Thoracic aorta (tissue), 2 donors: ENCODE measurements at places on chromosomes 7 and 10.
A peak's percentile ranks its signal among the peaks of the same experiment; 100 is the strongest.

DNA sequence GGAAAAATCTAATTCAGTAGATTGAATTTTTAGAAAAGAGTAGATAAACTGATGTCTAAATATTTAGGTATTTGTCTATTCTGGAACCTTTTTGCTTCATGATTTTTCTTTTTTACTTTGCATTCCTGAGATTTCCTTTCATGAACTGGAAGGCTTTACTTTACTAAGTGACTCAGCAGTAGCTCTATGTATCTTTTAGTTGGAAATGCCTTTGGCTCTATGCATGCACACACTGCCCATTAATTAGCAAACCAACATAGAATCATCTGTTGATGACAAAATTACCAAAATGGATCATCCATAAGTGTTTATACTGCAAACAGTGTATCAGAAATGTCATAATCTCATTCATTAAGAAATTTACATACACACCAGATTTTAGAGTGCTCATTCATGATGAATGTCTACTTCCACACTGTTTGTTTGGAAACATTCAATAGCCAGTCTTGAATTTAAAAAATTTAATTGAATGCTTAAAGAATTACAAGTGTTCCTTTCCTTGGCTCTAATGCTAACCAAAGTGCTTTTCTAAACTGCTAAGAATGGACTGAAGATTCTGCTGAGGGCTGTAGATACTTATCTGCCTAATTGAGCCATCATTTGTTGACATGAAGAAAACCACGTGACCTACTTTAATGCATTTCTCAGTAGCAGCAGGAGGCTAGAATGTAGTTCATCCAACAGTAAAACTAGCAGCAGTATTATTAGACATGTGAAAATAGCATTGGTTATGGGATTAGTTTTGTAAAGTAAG lies 282.0 kb downstream of the ADK start:
- no peak for DNase-seq

DNA sequence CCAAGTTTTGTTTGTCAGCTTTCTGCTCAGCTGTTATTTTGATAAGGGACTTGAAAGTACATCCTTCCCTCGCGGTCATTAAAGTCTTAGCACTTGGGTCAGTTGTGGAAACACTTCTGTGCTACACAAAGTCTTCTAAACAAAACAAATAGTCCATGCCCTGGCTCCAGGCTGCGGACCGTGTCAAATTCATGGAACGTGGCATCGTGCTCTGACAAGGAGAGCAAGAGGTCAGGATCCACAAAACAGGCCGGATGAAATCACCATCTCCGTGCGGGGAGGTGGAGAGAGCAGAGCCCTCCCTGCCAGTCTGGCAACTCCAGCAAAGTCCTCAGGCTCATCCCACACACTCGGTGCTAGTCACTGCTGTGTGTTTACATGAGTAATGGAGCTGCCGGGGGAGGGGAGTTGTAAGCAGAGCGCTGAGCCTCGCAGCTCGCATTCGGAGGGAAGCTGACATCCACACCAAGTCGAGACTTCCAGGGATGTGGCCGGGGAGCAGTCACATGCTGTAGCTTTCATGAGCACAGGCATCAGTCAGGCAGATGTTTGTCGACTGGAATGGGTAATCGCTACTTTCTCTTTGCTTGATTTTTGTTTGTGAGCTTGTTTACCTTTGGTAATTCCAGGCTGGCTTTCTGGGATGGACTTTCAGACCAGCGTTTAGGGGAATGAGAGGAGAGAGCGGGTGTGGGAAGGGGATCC lies 147.6 kb downstream of the ARID5B start:
- DNase-seq, result peak; percentile 91

GRCh38 chr10:76033457-76034196 lies 602.2 kb downstream of the LRMDA start:
- no peak for DNase-seq

DNA sequence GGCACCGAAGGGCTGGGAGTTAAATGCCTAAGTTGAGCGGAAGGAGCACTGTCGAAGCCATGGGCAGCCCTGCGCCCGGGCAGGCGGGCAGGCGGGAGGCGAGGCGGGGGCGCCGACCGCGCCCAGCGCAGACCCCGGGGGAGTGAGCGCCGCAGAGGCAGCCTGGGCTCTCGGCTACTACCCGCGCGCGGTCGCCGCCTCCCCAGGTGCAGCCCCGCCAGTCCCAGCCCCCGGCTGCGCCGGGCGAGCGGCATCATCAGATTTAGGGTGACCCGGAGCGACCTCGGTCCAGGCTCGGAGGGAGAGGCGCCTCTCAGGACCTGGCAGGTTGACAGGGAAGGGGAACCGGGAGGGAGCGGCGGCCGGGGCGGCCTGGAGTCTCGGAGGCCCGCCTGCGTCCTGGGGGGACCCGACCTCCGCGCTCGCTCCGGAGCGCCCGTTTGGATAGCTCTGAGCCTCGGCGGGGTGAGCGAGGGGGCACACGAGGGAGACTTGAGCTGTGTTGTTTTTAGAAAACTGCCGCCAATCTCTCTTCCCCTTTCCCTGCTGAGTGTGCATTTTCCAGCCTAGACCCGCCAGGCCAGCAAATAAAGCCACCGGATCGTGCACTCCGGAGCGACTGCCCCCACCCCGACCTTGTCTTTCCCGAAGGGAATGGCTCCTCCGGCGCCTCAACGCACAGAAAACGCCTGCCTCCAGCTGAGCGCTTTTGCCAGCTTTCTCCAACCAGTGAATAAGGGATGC lies 2.3 kb upstream of the NRP1 start:
- DNase-seq, result no peak

DNA sequence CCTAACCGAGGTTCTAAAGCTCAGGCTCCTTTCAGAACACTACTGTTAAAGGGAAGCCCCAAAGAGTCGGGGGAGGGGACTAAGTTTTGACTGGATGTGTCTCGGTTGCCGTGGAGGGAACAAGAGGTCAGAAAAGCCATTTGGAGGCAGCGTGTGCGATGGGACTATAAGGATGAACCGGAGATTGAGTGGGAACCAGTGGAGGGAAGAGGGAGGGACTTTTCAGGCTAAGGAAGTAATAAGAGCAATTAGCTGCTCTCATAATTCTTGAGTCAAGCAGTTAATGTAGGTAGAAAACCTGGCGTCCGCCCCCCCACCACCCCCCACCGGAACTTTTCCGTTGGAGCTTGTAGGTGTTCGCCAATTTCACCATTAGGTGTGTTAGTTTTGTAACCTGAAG lies 491 bp upstream of the AKAP9 start:
- no peak for DNase-seq

DNA sequence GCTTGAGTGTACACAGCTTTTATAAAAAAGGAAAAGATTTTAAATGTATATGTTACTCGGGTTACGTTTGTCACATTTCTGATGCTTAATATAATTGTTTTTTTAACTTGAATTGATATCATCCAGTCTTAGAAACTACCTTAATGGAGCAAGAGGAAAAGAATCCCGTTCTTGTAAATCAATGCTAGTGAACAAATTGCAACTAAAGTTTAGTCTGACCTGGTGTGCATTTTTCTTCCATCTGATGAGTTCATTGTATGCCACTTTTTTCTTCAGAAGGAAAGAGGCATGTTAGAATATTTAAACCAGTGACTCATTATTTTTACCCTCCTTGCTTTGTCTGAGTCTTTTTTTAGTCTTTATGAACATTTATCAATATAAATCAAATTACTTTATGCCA lies 34.7 kb downstream of the NET1 start:
- DNase-seq, result no peak

GRCh38 chr10:7365027-7365745 lies 45.6 kb downstream of the SFMBT2 start:
- no peak for DNase-seq

DNA sequence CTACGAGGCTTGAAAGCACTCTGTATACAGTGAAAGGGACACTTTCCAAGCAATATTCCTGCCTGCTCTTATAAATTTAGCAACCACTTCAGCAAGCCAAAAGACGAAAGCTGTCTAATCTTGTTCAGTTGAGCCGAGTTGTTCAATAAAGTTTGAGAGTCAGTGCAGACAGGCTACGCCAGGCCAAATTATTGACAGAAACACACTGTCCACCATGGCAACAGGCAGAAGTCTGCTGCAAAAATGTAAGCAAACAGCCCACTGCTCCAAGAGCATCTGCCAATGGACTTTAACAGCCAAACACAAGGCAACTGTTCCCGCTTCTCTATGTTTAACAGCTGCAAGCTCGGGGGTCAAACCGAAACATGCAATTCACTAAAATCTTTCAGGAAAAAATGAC lies 85.7 kb downstream of the GLI3 start:
- DNase-seq, result no peak

- DNase-seq, result no peak
These were observed 16.5 kb upstream of the UBE2D1 start for GRCh38 chr10:58318346-58318745.

DNA sequence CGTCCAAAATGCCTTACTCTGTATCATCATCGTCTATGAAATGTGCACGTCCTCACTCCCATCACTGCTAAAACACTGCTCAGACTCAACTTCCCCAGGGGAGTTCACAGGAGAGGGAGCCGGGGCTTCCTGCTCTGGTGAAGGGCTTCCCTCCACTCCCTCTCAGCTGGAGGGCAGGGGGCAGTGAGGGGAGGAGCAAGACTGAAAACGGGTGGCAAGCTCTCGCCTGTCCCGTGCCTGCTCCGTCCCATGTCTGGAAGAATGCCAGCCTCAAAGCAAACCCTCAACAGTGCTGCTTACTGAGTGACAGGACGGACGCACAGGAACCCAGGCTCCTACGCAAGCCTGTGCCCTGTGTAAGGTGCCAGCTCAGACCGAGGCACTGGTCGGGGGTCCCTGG lies 25.1 kb downstream of the PRKAG2 start:
- DNase-seq, result no peak

DNA sequence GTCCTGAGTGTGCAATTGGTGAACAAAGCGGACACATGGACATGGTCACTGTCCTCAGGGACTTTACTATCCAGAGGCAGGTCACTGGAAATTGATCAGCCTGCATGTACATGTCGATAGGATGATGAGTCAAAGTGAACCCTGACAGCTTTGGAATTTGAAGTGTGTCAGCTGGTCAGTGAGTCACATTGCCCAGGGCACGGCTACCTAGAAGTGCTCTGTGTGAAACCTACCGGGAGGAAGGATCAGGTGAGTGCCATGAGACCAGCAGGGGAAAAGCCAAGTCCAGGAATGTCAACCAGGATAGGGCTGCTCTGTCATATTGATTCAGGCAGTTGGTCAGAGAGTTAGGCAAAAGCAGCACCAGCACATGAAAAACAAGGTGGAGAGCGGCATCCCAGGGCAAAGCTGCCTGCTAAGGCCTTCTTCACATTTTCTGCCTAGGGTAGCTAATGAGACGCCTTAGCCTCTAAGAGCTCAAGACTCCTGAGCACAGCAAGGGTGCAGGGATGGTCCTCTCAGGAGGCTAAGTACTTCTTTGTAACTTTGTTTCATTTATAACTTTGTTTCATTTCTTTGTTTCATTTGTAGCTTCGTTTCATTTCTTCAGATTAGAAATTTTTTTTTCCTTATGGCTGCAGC lies 19.4 kb upstream of the PDCD4 start:
- DNase-seq, result no peak

DNA sequence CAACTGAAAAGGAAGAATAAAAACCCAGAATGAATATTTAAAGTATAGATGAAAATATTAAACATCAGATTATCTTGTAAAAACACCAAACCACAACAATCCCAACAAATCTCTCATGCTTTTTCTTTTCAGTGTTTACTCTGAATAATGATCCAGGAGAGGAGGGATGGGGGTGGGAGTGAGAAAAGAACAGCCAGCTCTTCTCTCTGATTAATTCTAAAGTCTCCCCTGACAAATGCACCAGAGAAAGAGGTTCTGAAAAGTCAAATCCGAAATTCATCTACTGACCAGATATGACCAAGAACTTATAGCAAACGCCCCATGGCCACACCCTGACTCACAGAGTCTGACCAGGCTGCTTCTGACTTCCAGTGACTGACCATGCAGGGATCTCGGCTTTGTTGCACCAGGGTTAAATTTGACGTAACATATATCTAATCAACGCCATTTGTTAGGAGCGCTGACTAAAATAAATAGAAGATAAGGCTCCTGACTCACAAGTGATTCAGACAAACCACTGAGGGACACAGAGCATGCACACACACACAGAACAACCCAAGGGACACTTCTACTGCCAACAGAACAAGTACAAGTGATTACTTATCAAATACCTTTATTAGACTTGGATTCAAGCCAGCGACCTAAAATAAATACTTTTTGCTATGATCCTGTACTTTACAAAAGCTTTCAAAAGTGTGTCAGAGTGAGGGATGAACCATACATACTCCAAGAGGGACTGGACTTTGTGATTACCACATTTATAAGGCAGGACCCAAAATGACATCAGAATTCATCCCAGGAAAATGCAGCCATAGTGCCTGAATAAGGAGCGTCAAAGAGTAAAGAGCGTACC lies 9.3 kb upstream of the SPOCK2 start:
- DNase-seq, result peak; percentile 53

GRCh38 chr10:13741438-13741837 lies 154.7 kb downstream of the PRPF18 start:
- no peak for DNase-seq

GRCh38 chr7:151708610-151709009 lies 168.3 kb downstream of the PRKAG2 start:
- no peak for DNase-seq

- no peak for DNase-seq
These were observed 109.2 kb downstream of the PTPN20 start for GRCh38 chr10:47020471-47020870.

GRCh38 chr10:15059914-15060313 lies 16.2 kb downstream of the OLAH start:
- no peak for DNase-seq

DNA sequence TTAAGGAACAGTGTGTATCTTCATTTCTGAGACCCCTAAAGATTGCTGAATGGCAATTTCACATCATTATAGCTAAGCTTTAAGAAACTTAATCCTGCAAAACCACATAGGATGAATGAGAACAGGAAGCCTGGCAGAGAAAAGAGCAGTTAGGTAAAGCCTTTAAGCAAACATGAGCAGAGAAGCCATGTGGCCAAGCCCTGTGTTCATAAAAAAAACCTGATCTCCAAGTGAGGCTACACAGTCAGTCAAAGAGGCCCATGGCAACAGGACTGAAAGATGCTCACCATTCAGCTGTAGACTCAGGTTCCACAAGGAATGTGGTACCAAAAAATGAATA lies 9.3 kb downstream of the LIPA start:
- no peak for DNase-seq

DNA sequence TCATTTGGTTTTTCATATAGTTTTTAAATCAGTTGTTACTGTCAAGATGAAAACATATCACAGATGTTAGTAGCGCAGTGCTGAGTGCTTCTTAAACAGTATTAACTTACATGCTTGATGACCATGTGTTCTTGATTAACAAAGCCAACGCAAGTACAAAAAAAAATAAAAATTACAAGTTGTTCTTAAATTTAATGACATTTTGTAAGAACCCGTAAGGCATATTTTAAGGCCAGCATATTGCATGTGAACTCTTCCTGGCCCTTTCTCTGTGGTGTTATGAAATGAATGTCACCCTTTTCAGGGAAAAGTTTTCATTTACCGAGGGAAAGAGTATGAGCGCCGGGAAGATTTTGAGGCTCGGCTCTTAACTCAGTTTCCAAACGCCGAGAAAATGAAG lies 140.4 kb upstream of the NPS start:
- DNase-seq, result no peak

- DNase-seq, result no peak
These were observed 53.1 kb downstream of the TACR2 start for GRCh38 chr10:69363666-69364065.

- DNase-seq, result no peak
These were observed 137.5 kb upstream of the C1GALT1 start for GRCh38 chr7:7044806-7045205.

GRCh38 chr10:96910488-96911395 lies 78.6 kb downstream of the LCOR start:
- no peak for DNase-seq
